A375 (cell line): ENCODE measurements at places on chromosomes 13 and 19. TPM values are rescaled to one million over a fixed set of nuclear protein-coding genes. Genes with fewer than 3 reads are reported as not detected.

Gene N4BP2L2
- 63.9 and 69.9 TPM in 2 replicates for total RNA-seq

Gene ZNF460
- 61.4 and 62.2 TPM in 2 replicates for total RNA-seq

Gene CEACAM16
- total RNA-seq = not detected in 2 replicates

Gene KLK12
- not detected in 2 replicates for total RNA-seq

Gene SYNGR4
- total RNA-seq = not detected in 2 replicates

Gene CTXN1
- total RNA-seq = 9.7 and 12.0 TPM in 2 replicates

Gene TICAM1
- 3.3 and 4.8 TPM in 2 replicates for total RNA-seq

Gene ADM5
- 10.4 and 11.6 TPM in 2 replicates for total RNA-seq

Gene LILRA5
- total RNA-seq = not detected in 2 replicates

Gene C5AR1
- total RNA-seq = 0.64 TPM in 2 replicates

Gene CACNG8
- 2.3 and 2.6 TPM in 2 replicates for total RNA-seq

Gene REEP6
- 3.8 and 4.6 TPM in 2 replicates for total RNA-seq

Gene CLDN10
- total RNA-seq = not detected in 2 replicates

Gene YJEFN3
- 6.2 and 8.1 TPM in 2 replicates for total RNA-seq

Gene PSG3
- not detected in 2 replicates for total RNA-seq

Gene CCDC194
- total RNA-seq = not detected in 2 replicates

Gene CCL25
- not detected in 2 replicates for total RNA-seq

Gene RFPL4AL1
- 0.37 TPM in 1 of 2 replicates, not detected in the other for total RNA-seq

Gene RNF126
- total RNA-seq = 91.1 and 92.3 TPM in 2 replicates

Gene ZNF540
- 0.15 and 2.0 TPM in 2 replicates for total RNA-seq

Gene ZNF667
- not detected in 2 replicates for total RNA-seq

Gene BEST2
- not detected in 2 replicates for total RNA-seq

Gene IGFL3
- total RNA-seq = not detected in 2 replicates

Gene NAA16
- 4.8 and 8.1 TPM in 2 replicates for total RNA-seq

Gene KLK10
- total RNA-seq = not detected in 2 replicates

Gene SIAH3
- not detected in 2 replicates for total RNA-seq

Gene CGB1
- not detected in 2 replicates for total RNA-seq

Gene ANGPTL8
- total RNA-seq = not detected in 2 replicates

Gene ZNF563
- total RNA-seq = 1.4 and 2.4 TPM in 2 replicates

Gene PDE4C
- total RNA-seq = 0.05 TPM in 1 of 2 replicates, not detected in the other

Gene OR10H1
- not detected in 2 replicates for total RNA-seq

Gene CAMSAP3
- 0.05 and 0.26 TPM in 2 replicates for total RNA-seq

Gene PGLYRP2
- not detected in 2 replicates for total RNA-seq

Gene IQCN
- total RNA-seq = 0.34 and 0.94 TPM in 2 replicates
